ENCODE measurements at places on chromosomes 12 and 14.

GRCh38 chr12:47781479-47782371 lies 8.7 kb downstream of the SLC48A1 start:
- no peak for DNase-seq

DNA sequence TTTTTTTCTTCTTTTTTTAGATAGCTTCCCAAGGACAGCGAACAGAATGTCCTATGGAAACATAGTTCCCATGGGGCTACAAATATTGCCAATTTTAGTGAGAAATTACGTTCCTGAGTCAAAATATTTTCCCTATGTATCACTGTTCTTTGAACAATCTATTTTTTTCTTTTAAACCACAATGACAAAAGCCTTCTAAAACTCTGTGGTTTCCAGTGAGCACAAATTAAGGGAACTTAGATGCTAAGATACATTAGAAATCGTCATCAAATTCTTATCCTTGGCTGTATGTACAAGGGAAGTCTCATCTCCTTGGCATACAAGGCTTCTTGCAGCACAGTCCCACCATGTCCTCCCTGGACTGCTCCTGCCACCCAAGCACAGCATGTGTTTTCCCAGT lies 17.9 kb downstream of the CPM start:
- DNase-seq = peak; percentile 20

DNA sequence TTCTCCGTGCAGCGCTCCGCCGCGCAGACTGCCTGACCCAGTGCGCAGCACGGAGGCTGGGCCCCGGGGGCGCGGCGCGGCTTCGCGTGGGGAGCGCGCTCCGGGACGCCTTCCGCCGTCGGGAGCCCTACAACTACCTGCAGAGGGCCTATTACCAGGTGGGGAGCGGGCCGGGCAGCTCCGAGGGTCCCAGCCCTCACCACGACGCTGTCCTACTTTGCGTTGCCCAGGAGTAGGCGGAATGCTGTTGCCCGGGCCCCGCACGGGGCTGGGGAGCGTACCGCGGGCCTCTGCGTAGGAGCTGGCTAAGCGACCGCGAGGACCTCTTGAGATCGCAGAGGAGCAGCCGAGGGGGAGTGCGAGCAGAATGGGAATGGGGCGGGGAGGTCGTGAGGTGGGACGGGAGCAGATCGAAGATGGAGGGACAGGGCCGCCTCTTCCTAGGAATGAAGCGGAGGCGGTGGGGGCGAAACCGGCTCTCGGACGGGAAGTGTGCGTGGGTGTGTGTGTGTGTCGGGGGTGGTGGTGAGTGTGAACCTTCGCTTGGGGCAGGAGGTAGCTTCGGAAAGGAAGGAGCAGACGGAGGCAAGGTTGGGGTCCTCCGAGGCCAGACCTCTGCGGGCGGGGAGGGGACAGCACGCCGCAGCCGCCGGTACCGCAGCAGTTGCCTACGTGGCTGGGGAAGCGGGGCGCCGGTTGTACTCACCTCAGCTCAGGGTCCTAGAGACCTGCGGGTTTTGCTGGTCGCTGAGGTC lies 751 bp downstream of the P3H3 start:
- DNase-seq = peak; percentile 85

GRCh38 chr12:124111006-124111405 lies 138.0 kb downstream of the ZNF664 start:
- DNase-seq = no peak

GRCh38 chr14:89444044-89444443 lies 27.0 kb upstream of the FOXN3 start:
- DNase-seq = no peak

- DNase-seq = no peak
Observed at GRCh38 chr12:105329926-105330282, 587 bp upstream of the C12orf75 start.

DNA sequence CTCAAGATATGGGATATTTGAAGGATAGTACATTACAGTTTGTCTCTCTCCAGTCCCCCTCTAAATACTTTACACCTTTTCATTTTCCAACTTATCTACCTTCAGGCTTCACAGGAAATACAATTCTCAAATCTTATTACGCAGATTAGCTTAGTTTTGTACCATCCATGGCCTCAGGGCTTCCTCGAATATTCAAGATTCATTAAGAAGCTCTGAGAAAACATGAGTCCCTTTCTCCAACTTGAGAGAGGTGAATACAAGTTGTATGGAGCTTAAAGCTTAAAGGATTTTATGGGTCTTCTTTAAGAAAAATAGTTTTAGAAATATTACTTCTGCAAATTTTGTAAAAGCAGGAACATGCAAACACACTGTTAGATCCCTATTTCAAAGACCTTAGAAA lies 1212.5 kb downstream of the GALC start:
- DNase-seq = no peak

DNA sequence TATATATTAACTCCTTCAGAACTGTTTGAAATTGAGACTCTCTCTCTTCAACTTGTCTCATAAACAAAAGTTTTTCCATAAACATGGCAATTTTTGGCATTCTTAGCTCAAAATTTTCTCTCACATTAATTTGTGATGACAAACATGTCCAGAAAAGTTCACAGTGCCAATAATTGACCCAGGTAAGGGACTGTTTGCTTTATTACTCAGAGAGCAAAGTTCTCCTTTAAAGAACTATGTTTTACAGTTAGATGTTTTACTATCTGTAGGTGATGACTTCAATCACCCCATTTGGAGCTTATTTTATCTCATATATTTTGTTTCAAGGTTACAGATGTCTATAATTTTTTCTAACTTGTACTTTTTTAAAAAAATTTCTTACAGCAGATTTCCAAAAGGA lies 855.6 kb downstream of the SLC16A7 start:
- DNase-seq = no peak

DNA sequence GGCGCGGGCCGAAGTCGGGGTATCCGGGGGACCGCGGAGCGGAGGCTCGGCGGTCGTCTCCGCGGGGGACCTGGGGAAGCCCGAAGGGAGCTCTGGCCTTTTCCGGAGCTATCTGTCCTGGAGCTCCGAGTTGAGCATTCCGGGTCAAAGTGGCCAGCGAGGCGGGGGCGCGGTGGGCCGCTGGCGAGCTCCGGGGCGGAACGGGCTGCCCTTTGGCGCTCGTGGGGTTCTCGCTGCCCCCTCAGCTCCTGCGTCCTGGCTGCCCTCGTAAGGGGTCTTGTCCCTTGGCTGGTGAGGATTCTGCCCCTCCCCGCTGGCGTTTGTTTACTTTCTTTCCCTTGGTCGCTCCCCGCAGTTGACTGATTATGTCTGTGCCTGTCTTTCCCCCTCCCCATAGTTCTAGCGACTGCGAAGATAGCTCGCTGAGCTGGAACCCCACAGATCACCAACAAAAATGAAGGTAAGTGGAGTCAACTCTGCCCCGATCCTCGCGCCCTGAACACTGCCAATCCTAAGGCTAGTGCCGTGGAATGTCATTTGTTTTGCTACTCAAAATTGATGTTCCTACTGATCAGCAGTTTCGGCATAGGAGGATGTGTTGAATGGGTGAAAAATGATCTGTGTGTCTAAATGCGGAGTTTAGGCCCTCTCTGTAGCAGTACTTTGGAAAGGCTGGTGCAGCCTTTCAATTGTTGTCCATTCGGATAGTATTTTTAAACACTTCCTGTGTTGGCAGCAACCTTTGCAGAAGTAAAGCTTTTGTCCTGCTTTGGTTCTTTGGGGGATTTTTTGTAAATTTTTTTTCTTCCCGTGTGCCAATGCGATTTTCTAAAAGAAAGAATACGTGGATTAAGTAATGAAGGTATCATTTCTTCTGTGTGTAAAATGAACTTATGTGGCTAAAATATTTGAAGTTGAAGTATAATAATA lies 1.3 kb downstream of the ARID4A start:
- DNase-seq = peak; percentile 17

DNA sequence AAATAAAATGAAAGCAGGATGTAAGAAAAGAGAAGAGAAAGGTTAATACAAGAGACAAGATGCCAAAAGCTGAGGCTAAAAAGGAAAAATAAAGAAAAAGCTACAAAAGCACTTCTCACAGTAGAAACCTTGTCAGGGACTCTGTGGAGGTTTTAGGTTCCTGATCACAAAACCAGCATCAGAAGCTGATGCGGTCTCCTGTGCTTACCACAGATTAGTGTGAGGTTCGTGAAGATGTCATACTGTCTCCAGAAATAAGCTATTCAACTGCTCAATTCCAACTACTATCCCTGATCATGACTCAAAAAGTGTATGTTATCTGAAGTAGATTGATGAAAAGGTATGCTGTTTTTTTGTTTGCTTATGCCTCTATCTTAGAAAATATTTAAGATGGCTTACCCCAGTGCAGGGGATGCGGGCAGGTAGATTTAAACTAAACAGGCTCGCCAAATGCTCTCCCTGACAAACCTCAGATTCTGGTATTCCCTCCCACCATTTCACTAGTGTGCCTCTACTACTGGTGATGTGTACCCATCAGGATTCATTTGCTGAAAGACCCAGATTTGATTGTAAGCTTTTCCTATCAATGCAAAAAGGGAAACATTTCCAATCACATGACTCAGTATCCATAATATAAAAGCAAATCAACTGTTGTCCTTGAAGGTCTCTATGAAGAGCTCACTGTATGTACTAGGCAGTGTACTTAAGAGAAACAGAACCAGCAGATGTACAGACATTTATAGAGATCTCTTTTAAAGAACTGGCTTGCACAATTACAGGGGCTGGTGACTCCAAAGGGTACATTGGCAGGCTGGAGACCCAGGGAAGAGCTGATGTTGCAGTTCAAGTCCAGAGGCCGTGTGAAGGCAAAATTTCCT lies 169.5 kb upstream of the FOXN3 start:
- DNase-seq = no peak

DNA sequence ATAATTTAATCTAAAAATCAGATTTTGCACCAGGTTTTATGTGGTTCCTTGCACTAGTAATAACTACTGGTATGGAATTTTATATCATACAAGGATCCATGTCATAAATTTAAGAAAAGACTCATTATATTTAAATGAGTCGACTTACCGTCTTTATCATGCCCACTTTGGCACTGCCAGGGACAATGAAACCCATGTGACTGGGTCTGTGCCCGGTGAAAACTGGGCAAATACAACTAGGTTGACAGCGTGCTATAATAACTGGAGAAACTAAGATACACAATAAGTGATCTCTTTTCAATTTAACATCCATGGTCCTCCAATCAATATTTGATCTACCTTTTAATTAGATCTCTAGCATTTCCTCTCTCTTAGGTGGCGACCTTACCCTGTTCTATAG lies 64.5 kb downstream of the ACADS start:
- DNase-seq = no peak

DNA sequence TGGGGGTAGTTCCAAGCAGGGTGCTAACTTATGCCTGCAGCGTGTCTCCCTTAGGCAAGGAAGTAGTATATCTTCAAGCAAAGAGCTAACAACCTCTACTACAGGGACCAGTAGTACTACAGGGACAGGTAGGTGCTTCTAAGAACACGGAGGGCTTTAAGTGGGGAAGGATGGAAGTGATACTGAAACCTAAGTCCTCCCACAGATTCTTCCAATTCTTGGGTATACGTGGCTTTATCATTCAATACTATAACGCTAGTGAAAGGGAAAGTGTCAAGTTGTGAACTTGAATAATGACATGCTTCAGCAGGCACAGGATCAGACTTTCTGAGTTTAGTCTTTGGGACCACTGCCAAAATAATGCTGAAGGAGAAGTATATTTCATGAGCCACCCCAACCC lies 241.7 kb downstream of the CEP128 start:
- no peak for DNase-seq

DNA sequence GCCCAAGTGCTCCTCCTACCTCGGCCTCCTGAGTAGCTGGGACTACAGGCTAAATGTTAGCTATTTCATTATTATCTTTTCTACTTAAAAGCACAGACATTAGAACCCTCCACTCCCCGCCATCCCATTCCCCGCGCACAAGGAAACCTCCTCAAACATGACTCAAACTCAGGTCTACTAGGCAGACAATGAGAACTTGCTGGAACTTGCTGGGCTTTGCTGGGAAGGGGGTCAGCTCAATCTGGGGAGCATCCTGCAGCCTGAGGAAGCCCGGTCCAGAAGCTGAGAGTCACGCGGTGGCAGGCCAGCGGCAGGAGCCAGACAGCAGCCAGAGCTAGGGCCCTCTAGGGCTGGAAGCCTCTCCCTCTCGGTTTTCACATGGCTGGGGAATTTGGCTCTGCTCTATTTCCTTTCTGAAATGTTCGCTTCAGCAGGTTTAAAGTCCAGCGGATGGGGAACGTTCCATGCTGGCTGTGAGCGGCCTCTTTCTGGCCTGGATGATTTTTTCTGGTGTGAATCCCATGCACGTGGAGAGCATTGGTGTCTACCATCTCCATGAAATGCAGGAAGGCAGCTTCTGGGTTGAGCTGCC lies 68.5 kb downstream of the SLC6A12 start:
- no peak for DNase-seq

GRCh38 chr14:75418850-75419768 lies 8.7 kb upstream of the JDP2 start:
- no peak for DNase-seq

DNA sequence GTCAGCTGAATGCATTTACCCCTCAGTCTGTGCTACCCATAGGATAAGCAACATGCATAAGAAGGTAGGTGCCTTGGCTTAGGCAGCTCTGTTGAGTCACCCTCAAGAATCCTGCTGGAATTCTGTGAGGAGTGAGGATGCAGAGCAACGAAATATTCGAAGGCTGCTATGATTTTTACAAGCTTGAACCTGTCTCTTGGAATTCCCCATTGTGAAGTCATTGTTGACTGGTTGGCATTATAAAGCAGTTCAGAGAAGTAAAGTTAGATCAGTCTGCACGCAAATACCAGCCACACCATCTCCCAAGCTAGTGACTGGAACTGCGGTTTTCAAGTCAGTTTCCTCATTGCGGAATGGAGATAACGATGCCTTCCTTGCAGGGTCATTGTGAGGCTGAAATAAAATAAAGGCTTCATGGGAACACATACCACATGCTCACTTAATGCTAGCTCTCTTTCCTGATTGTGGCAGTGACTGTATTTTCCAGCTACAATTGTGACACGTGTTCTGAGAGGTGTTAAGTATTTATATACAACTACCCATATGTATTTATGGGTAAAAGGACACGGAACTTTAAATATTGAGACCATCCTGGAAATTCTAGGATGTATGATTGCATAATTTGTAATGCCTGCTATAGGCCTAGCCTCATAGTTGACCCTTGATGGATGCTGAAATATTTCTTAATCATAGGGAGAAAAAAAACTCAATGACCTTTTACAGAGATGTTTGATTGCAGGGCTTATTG lies 96.7 kb downstream of the ETV6 start:
- no peak for DNase-seq

GRCh38 chr12:81081726-81082125 lies 3.8 kb downstream of the ACSS3 start:
- DNase-seq = no peak
